ENCODE measurements at places on chromosomes 16 and 17. TPM values are rescaled to one million over a fixed set of nuclear protein-coding genes. Genes with fewer than 3 reads are reported as not detected.

Gene C1QL1
- total RNA-seq: 7.3 TPM

Gene TBC1D3I
- total RNA-seq: 0.30 TPM

Gene CDH11
- total RNA-seq: 9.7 TPM

Gene ESRP2
- total RNA-seq: 0.73 TPM

Gene COPZ2
- total RNA-seq: 49.2 TPM

Gene NEK8
- total RNA-seq: 0.30 TPM

Gene HOXB6
- 0.78 TPM for total RNA-seq

DNA sequence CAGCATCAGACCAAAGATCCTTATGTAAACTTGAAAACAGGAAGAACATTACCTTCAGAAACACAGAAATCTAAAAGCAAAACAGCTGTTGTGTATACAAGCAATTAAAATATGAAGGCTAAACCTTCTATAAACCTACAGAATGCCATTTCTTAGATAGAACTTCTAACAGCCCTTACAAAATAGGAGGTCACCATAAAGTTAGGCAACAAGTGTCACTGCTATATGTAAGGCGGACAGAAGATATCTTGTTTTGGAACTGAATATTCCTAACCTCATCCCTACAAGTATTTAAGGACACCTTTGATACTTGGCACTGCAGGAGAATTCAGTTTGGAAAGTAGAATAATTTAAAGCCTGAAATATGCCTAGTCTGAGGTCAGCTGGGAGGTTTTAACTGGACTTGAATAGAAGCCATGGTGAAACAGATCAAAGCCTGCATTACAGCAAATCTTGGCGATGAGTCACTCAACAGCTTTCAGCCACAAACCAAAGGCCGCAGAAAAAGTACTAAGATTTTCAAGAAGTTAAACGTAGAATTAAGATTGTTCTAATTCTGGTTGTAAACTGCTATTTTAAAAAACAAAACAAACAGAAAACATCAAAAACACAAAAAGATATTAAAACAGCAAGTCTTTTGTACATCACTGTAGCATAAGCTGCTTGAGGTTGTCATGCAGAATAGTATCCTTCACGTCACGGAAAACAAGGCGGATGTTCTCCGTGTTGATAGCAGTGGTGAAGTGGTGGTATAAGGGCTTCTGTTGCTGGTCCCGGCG is 42.7 kb downstream of the GNA13 start:
- DNase-seq: no peak

DNA sequence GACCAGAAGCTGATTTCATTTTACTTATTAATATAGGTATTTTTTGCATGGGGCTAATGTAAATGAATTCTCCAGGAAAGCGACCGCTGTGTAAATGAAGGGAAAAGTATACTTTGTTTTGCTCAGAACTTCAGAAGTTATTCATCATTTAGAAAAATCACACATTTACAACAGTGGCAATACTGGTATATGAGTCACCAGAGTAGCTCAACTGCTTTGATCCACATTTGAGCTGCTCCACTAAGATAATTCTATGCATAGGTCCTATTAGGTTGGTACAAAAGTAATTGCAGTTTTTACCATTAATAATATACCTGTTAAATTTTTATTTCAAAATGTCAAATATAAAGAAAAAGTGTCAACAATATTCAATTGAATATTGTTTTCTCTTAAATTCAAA is 22.9 kb upstream of the DYNLRB2 start:
- no peak for DNase-seq

DNA sequence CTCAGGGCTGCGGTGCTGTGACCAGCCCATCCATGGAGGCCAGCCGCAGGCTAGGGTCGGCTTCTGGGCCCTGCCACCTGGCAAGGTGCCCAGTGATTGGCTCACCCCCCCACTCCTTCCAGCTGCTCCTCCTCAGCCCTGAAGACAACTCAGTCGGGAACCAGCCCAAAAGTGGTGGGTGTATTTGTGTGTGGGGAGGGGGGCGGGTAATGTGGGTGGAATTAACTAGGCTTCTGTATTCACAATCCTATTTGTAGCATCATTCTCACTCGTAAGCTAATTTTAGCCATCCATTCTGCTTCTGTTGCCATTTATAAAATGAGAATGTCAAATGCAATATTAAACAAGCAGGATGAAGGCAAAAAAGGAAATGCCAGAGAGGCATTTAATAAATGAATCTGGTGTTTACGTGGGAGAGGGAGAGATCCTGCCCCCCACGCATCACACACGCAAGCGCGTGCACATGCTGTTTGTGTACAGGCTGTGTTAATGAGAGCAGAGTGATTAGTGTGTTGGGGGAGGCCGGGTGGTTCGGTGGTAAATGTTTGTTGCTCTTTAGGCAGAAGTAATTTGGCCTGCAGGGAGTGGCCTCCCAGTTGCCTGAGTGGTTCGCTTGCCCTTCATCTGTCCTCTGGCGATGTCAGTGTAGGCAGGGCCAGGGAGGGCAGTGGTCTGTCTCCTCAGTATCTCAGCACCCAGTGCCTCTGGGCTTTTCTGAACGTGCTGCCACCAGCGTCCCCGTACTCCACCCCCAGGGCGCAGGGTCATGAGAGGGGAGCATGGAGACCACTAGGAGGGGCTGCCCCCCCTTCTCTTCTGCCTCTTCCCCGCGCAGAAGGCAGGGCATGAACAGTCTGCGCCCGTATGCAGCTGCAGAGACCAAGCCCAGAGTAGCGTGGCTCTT is 140.1 kb downstream of the CCDC182 start:
- DNase-seq: peak; percentile 72

DNA sequence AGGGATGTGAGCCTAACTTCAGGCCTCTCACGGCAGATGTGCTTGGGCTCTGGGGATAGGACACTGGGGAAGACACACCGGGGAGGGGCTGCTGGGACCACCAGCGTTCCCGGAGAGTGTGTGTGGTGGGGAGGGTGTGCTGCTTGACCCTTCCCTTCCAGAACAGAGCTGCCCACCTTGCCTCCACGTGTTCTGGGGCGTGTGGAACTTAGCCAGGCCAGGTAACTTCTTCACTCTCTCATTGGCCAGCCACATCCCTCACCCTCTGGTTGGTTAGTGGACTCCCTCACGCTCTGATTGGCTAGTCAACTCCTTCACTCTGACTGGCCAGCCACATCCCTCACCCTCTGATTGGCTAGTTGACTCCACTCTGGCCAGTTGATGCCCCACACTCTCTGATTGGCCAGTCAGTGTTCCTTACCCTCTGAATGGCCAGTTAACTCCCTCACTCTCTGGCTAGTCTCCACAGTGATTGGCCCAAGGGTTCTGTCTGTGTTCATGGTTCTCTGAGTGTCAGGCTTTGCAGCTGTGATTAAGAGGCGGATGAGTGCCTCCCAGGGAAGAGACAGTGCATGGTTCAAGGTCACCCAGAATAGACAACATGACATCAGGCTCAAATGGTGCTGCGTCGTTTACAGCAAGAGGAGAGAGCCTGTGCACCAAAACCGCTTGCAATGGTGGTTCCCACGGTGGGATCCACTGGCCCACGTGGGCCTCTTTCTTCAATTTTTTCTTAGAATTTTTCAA is 10.0 kb downstream of the TMEM235 start:
- no peak for DNase-seq

GRCh38 chr17:11031787-11032186 is 193.9 kb upstream of the PIRT start:
- DNase-seq: no peak

- DNase-seq: no peak
Observed at GRCh38 chr17:1752425-1753262, 9.2 kb upstream of the SERPINF1 start.

DNA sequence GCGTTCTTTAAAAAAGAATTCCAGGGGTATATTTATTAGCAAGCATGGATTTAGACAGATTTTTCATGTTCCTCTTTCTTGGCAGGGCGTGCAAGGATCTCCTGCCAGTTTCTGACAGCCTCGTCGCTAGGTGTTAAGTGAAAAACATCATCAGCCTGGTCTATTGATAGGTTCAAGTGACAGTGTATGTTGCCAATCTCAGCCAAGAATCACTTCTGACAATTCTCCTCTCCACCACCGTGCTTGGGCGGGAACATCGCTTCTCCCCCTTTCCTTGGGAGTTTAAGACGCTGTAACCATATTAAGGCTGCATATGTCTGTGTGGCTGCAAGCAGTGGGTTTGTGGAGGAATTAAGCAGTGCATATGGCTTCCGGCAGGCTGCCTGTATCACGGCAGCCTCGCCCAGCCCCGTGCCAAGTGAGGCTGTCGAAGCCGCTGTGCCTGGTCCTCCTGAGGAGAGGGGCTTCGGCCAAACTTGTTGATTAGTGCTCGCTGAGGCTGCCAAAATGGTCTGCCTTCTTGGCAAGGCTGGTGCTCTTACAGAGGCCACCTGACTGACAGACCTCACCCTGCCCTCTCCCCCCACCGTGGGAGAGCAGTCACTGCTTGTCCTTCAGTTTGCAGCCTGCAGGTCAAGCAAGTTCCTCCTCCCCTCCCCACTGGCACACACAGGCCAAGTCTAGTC is 132.2 kb upstream of the MPHOSPH6 start:
- DNase-seq: peak; percentile 60

DNA sequence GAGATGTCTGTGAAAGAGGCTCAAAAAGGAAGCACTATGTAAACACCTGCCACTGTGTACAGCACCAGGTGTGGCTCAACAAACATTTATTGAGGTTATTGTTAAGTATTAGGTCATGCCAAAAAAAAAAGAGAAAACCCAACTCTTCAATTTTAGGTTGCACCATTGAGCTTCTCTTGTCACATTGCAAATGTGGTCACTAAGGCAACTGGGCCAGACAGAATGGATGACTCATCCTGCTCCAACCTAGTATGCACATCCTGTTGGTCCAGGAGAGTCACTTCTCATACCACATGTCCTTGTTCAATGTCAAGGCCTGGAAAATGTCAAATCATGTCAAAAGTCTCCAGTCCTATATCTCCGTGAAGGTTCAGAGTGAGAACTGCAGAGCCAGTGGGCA is 25.0 kb downstream of the HOXB1 start:
- no peak for DNase-seq

- no peak for DNase-seq
Observed at GRCh38 chr17:42901535-42902229, 1.1 kb downstream of the G6PC1 start.

GRCh38 chr17:29143894-29144293 is 36.3 kb downstream of the MYO18A start:
- DNase-seq: peak; percentile 44

GRCh38 chr17:20927308-20927977 is 115.4 kb downstream of the USP22 start:
- peak; percentile 46 for DNase-seq

DNA sequence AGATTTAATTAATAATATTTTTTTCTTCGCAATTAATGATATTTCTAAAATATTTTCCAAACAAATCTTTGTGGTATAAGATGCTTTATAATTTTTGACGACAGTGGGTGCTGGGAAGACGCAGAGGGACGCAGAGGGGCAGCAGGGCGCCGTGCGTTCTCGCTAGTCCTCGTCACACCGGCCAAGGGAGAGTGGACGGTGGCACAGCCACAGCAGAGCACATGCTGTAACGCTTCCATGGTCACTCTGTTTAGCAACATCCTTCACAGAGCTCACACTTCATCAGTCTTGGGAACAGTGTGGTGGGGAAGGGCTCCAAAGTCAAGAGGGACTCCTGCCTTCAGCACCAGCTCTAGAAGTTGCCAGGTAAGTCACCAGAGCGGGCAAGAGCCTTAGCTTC is 60.4 kb downstream of the NDEL1 start:
- DNase-seq: no peak

DNA sequence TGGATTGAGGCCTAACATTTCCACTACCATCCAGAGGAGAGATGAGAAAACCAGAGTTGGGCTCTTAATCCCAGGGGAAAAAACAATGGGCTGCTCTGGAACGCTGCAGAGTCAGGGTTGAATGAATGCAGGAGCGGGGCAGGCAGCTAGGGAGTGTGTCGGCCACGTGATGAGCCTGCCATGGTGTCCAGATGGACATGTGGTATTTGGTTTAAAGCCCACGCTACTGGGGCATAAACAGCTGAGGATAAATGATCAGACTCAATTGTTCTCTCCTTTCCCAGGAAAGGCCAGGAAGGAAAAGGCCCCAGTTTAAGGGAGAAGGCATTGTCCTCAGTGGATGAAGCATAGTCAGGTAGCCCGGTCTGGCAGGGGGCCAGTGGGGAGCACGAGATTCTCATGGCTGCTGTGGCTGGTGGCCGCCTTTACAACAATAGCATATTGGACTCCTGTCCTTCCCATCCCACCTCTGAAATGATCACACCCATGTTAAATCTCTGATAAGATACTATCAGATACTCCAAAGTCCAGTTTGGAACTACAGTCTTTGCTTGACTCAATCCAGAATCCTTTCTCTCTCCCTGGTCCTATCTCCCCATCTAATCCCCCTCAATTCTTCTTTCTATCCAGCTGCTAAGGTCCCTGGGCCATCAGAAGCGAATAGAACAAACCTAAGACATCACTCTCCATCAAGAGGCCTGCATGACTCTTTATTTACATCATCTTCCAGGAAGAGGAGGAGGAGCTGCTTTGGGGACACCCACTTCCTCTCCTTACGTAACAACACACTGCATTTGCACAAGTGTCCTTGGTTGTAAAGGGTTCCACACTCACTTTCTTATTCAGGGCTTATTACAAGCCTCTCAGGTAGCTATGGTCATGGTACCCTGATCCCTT is 20.4 kb downstream of the CA4 start:
- peak; percentile 79 for DNase-seq

DNA sequence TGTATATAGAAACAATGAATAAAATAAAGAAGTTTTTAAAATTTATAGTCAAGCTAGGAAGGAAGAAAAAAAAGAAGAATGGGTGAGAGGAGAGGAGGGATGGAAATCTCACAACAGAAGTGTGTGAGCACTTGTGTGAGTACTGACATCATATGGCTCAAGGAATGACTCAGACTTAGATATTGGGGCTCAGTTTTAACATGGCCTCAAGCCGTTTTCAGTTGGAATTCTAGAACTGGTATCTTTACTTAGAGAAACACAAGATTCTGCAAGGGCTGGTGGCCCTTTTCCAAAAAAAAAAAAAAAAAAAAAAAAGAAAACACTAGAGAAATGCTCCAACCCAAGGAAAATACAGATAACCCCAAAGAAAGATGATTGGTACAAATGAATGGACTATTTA is 55.1 kb downstream of the STXBP4 start:
- no peak for DNase-seq

DNA sequence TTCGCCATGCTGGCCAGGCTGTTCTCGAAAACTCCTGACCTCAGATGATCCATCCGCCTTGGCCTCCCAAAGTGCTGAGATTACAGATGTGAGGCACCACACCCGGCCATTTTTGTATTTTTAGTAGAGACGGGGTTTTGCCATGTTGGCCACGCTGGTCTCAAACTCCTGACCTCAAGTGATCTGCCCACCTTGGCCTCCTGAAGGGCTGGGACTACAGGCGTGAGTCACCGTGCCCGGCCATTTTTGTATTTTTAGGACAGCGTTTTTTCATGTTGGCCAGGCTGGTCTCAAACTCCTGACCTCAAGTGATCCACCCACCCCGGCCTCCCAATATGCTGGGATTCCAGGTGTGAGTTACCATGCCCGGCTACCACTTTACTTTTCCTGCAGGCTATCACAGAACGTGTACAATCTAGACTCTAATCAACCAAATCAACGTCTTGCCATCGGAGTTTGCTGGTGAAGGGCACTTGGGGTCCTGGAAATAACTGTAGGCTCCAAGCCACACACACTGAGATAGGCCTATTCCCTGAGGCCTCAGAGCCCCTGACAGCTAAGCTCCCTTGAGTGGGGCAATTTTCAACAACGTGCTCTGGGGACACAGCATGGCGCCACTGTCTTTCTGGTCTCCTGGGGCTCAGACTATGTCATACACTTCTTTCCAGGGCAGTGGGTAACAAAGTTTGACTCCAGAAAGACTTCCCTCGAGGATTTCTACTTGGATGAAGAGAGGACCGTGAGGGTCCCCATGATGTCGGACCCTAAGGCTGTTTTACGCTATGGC is 12.7 kb downstream of the SERPINF1 start:
- no peak for DNase-seq
